ENCODE measurements at places on chromosomes 4 and X.
A peak's percentile ranks its signal among the peaks of the same experiment; 100 is the strongest.

- DNase-seq: no peak
Observed at GRCh38 chr4:68193194-68193593, 52.3 kb downstream of the TMPRSS11B start.

DNA sequence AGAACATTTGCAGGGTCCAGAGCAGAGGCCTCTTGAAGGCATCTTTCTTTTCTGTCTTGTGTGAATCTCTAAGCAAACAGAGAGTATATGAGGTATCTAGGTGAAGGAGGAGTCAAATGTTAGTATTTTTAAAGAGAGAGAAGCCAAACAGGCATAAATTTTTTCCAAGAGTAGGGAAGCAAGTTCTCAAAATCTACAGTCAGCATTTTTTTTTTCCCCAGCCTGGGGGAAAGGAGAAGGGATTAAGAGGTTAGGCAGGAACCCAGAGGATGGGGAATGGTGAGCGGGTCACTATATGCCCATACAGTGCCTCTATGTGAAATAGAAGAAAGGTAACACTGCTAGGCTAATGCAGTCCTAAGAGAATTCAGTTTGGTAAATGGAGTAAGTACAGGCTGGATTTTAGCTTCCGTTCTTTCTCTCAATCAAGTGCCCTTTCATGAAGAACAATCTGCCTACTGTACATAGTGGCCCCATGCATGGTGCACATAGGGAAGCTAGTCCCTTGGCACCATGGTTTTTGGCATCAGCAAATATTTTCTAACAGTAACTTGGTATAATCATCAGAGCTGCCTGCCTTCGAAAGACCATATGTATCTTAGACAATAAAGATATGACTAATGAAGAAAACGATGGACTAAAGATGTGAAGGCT lies 163.1 kb upstream of the MAB21L2 start:
- no peak for DNase-seq

GRCh38 chrX:24023972-24024669 lies 2.9 kb downstream of the KLHL15 start:
- DNase-seq: no peak

- DNase-seq: peak; percentile 87
Observed at GRCh38 chr4:182978152-182978827, 61.1 kb upstream of the DCTD start.

- no peak for DNase-seq
Observed at GRCh38 chr4:6747294-6748051, 31.5 kb downstream of the BLOC1S4 start.

DNA sequence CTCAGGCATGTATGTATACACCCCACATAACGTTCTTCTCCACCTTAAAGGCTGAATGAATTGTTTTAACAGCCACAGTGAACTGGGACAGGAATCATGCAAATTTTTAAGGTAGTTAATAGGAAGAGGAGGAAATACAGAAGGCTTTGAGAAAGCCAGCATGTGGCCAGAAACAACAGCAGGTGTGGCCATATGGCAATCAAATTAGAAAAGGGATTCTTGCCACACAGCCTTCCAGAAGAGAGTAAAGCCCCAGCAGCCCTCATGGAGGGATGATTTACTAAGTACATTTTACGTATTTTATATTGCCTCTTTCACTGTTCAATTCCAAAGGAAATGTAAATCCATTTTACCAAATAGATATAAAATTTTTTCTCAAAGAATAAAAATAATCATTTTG lies 792.2 kb downstream of the ADGRL3 start:
- DNase-seq: no peak

DNA sequence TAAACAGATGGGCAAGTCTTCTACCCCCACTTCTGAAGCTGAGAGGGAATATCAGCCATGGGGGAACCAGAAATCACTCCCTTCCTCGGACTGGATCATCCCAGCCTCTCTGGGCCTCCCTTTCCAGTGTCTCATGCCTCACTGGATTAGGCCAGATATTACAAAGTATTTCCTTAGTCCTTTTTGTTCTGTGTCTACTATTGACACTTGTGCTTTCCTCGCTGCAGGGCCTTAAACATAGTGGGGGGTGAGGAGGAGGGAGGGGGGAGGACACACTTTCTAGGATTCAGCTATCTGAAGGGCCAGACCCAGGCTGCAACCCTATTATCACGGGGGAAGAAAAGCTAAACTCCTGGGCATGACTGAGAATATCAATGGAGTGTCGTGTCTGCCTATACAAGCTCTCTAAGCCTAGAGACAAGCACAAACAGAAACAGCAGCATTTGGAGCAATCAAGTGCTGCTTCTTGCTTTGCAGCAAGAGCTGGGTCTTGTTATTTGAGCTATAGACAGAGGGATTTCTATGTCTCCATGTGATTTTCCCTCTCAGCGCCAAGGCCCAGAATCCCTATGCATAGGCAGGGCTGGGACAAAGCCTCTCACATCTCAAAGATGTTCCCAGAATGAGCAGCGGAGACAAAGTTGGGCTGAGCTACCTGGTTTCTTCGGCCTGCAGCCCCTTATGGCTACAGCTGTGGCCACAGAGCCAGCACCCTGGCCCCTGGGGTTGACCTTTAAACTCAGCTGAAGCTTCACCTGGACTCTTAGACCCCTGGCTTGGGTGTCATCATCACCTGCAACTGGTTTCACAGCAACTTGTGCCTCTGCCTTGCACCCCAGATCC lies 20.2 kb downstream of the PJA1 start:
- no peak for DNase-seq

- no peak for DNase-seq
Observed at GRCh38 chr4:48227662-48228061, 42.0 kb downstream of the TEC start.

GRCh38 chr4:98242538-98242937 lies 18.6 kb upstream of the RAP1GDS1 start:
- no peak for DNase-seq

GRCh38 chr4:45442466-45442865 lies 681.4 kb downstream of the GABRG1 start:
- no peak for DNase-seq

All from fibroblast of upper back skin (primary cell).